ENCODE measurements at places on chromosomes 2 and 18. TPM values are rescaled to one million over a fixed set of nuclear protein-coding genes. Genes with fewer than 3 reads are reported as not detected.

GRCh38 chr2:201600906-201601305 lies 42.4 kb downstream of the TMEM237 start:
- peak; percentile 69 for DNase-seq

GRCh38 chr2:158505448-158505934 lies 48.7 kb downstream of the PKP4 start:
- DNase-seq: no peak

DNA sequence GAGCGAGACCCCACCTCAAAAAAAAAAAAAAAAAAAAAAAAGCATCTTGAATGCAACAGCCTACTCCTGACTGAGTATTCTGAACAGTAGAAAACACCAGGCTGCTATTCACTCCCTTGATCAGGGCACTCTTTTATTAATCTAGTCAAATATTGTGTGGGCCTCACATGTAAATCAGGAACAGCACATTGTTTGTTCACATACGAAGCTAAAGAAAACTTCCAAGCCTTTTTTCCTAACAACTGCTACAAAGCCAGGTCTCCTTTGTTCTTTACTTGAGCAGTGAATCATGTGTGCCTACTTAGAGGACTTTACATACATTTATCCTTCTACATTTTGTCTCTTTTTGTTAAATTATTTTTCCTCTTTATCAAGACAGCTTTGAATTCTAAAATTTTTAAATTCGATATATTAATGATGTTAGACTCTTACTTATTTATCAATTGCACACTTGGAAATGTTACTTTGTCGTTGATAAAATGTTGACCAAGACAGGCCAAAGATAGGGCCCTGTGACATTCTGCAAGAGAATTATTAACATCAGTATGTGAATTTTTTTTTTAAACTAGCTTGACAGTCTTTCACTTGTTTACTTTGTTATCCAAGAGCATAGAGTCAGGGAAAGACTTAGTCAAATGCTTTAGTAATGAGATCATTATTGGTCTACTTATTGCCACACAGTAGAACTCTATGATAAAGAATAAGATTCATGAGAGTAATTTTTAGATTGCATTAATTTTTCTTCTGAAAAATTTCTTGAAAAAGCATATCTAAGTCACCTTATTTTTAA lies 13.2 kb downstream of the SPATS2L start:
- DNase-seq: peak; percentile 65

- DNase-seq: peak; percentile 34
Measured at GRCh38 chr18:70332694-70333093, 43.8 kb downstream of the SOCS6 start.

DNA sequence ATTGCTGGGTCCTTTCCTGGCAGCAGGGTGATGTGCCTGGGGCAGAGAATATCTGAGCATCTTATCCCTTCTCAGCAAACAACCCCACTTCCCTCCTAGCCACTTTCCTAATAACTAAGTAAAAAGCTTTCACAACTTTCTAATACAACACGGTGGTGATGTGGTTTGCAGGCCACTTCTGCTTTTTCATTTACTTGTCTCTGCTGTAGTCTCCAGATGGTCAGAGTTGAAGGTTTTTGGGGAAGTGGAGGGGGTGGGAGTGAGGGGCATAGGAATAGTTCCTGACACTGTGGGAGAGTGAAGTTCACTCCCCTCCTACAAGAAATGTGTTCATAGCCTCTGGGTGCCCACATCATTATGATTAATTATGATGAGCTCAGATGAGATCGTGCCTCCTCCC lies 11.6 kb downstream of the OXER1 start:
- no peak for DNase-seq

RUFY4 gene
- not detected for total RNA-seq

STAT1 gene
- total RNA-seq: 537 TPM

GRCh38 chr2:30966786-30967185 lies 159.5 kb upstream of the CAPN13 start:
- DNase-seq: no peak

DOK1 gene
- 7.5 TPM for total RNA-seq

- DNase-seq: no peak
Measured at GRCh38 chr2:172216477-172216876, 113.8 kb upstream of the DLX2 start.

- DNase-seq: no peak
Measured at GRCh38 chr18:32769586-32770053, 3.2 kb downstream of the KLHL14 start.

GRCh38 chr2:47903781-47904490 lies 2.4 kb downstream of the FBXO11 start:
- DNase-seq: no peak

DNA sequence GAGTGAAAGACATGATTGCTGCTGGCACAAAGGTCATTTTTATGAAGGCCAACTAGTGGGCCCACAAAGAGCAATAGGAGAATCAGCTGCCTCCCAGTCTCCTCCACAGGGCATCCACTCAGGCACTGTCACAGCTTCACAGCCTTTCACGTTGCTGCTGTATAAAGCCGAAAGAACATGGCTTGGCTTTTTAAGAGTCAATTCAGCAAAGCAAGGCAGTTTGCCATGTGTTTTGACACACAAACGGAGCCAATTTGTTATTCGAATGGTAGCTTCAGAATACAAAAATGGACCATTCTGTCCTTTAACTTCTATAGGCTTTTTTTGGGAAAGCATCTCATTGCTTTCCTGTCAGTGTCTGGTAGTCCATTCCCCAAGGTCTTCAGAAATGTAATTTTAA lies 283.4 kb upstream of the PARD3B start:
- DNase-seq: no peak

GRCh38 chr2:189629531-189630453 lies 31.5 kb upstream of the ASNSD1 start:
- no peak for DNase-seq

GAREM1 gene
- total RNA-seq: 0.17 TPM

DNA sequence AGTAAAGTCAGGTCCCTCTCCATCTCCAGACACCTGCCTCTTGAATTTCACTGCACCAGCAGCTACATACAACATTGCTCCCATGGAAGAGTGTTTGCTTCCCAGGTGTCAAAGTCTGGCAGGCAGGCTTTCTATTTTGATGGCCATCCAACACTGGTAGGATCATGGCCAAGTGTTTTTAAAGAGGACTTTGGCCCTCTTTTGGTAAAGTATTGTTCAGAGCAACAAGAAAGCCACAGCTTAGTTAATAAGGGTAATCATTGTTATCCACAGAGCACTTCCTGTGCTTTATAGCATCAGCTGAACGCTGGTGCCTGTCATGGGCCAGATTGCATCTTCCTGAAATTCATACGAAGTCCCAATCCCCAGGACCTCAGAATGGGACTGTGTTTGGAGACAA lies 133.2 kb downstream of the NCK2 start:
- DNase-seq: no peak

- no peak for DNase-seq
Measured at GRCh38 chr2:121187351-121187981, 97.5 kb downstream of the TFCP2L1 start.

ASXL3 gene
- total RNA-seq: not detected

Data from M059J (cell line).